ENCODE measurements at places on chromosomes 4 and X.

GRCh38 chr4:37928426-37929416 lies 31.5 kb upstream of the PTTG2 start:
- no peak for DNase-seq
- no peak overlapping the region for H3K27ac ChIP-seq
- H3K36me3 ChIP-seq: peaks cover 7% of the 10 kb centered on the region
- no peaks in the 10 kb centered on the region for H3K27me3 ChIP-seq
- peaks cover 25% of the 10 kb centered on the region for H3K4me1 ChIP-seq

DNA sequence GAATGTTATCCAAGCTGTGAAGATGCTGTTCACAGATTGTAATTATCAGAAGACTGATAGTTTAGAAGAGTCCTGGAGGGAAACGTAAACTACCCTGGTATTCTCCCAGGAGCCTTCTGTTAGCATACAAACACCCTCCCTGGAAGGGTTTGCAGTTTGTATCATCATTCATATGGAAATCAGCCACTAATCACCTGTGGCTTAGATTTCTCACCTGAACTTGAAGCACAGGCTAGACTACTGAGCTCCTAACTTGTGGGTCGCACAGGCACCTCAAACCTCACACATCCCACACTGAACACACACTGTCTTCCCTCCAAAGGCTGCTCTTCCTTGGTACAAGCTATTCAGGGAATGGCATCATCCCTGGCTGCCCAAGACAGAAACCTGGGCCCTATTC lies 30.7 kb downstream of the SHISA3 start:
- no peak overlapping the region for H3K27ac ChIP-seq
- H3K4me3 ChIP-seq: no peak overlapping the region
- peaks cover 3% of the 10 kb centered on the region for H3K36me3 ChIP-seq
- no peaks in the 10 kb centered on the region for H3K27me3 ChIP-seq
- DNase-seq: no peak

DNA sequence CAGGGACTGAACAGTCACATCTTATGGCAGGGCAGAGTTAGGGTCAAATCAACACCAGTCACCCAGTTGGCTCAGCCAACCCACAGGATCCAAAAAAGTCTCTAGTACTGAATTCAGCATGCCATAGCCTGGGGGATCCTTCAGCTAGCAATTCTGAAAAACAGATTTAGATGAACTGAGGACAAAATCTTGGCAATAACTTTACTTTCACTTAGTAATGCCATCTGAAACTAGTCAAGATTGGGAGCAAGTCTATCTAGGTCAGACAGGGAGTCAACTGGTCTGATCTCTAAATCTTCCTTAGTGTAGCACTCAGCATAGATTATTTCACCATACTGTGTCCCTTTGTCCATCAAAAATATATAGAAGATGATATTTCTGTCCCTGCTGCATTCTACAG lies 76.0 kb downstream of the HHIP start:
- no peaks in the 10 kb centered on the region for H3K4me1 ChIP-seq
- no peaks in the 10 kb centered on the region for H3K36me3 ChIP-seq
- no peak overlapping the region for H3K27ac ChIP-seq
- H3K27me3 ChIP-seq: no peaks in the 10 kb centered on the region
- no peak overlapping the region for H3K4me3 ChIP-seq
- DNase-seq: no peak

DNA sequence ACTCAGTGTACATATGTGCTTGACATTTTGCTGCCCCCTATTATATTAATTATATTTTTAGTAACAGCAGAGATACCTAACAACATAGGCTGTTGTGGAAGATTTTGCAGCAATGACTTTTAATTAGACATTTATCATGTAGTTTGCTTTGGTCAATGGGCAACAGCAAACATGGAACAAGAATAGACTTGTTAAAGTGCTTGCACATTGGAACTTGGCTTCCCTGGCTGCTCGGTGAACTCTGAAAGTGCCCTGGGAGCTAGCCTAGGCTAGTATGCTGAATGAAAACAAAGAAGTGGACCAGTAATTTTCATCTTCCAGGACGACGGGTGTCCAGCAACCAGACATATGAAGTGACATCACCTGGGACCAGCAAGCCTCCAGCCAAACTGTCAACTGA lies 1157.1 kb downstream of the ARAP2 start:
- H3K36me3 ChIP-seq: no peaks in the 10 kb centered on the region
- DNase-seq: no peak
- no peaks in the 10 kb centered on the region for H3K4me1 ChIP-seq
- no peaks in the 10 kb centered on the region for H3K27me3 ChIP-seq
- H3K4me3 ChIP-seq: no peak overlapping the region

- DNase-seq: no peak
- peak overlapping the region; percentile 90 for H3K27ac ChIP-seq
- no peaks in the 10 kb centered on the region for H3K27me3 ChIP-seq
Observed at GRCh38 chr4:98602270-98602669, 56.1 kb downstream of the TSPAN5 start.

GRCh38 chrX:54891573-54891972 lies 29.1 kb upstream of the TRO start:
- H3K27ac ChIP-seq: no peak overlapping the region
- H3K27me3 ChIP-seq: peaks cover 5% of the 10 kb centered on the region
- no peak overlapping the region for H3K4me3 ChIP-seq
- DNase-seq: peak; percentile 2
- H3K36me3 ChIP-seq: no peaks in the 10 kb centered on the region

DNA sequence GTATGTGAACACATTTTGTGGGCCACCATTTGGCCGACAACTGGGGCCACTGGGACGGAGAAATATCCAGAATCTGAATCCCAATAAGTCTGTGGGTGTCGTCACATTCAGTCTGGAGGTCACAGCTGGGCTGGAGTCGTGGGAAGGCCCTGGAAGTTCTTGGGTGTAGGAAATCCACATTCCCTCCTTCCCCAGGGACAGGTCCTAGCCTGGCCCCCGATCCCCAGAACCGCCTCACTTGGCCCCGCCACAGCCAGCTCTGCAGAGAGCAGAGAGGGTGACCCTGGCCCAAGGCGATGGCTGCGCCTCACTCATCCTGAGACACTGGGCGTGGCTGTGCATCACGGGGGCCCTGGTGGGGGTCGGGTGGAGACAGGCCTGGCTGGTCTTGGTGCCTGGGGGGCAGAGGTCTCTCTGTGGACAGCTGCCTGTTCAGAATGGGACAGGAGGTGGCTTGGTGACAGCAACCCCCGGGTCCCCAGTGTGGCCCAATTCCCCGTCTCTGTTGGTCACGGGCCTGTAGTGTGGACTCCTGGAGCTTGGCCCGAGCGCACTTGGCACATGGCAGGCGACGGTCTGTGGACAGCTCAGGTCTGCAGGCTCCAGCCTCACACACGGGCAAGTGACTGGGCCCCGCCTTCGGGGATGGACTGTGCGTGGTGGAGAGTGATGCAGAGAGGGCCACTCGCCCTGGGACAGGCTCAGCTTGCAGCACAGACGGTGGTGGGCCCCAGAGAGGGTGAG lies 16.4 kb downstream of the DOK7 start:
- H3K4me1 ChIP-seq: no peaks in the 10 kb centered on the region
- no peak overlapping the region for H3K4me3 ChIP-seq
- peaks cover 8% of the 10 kb centered on the region for H3K27me3 ChIP-seq
- H3K36me3 ChIP-seq: no peaks in the 10 kb centered on the region

DNA sequence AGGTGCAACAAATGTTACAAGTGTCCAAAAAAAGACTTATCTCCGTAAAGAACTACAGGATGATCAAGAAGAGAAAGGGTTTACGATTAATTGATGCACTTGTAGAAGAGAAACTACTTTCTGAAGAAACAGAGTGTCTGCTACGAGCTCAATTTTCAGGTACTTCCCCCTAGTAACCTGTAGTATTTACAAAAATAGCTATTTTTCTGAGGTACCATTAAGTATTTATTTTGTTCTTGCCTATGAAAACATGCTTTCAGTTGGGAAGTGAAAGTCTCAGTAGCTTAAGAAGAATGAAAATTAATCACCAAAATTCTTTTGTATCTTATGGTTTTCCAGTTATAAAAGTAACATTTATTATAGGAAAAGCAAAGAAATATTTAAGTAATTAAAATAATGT lies 5.9 kb downstream of the THAP9 start:
- no peak for DNase-seq
- H3K4me1 ChIP-seq: peaks cover 22% of the 10 kb centered on the region
- H3K4me3 ChIP-seq: no peak overlapping the region
- peaks cover 7% of the 10 kb centered on the region for H3K27me3 ChIP-seq

DNA sequence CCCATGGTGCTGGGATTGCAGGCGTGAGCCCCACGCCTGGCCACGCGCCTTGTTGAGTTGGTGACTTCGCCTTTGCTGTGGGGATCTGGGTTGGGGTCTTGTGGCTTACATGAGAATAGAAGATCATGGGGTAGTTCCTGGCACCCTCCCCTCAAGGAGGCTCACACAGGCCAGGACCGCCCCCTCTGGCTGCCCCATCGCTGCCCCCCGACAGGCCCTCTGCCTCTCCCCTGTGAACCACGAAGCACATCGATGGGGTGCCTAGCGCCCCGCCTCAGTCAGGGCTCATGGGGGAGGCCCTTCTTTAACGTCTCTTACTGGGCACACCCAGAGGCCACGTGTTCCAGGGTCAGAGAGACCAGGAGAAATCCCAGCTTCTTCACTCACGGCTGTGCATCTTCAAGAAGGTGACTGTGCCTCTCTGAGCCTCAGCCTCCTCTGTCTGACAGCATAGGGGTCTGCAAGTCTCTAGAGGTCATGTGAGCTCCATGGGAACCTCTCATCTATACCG lies 23.6 kb upstream of the SPON2 start:
- H3K27ac ChIP-seq: no peak overlapping the region
- no peak overlapping the region for H3K4me3 ChIP-seq
- no peak for DNase-seq
- H3K36me3 ChIP-seq: peaks cover 11% of the 10 kb centered on the region
- peaks cover 13% of the 10 kb centered on the region for H3K4me1 ChIP-seq

DNA sequence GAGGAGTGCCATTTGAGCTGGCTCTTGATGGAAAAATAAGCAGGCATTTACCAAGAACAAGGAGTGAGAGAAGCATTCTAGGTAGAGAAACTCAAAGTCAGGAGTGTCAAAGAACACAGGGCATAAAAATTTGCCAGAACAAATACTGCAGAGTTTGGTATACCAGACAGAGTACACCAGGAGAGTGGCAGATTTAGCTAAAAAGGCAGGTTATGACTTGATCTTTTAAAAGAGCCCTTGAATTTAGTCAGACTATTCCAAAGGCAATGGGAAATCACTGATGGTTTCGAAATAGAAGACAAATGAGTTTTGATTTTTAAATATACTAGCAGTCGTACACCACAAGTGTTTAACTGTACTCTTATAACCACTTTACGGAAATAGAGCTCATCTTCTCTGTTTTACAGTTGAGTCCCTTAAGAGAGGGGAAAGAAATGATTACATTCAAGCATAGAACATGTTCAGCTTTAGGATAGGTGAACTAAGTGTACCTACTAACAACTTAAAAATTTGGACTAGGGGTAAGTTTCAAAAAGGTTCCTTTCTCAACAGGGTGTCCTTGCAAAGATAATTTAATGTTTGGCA lies 10.2 kb downstream of the UBE2D3 start:
- H3K4me1 ChIP-seq: peaks cover 89% of the 10 kb centered on the region
- no peaks in the 10 kb centered on the region for H3K27me3 ChIP-seq
- peak overlapping the region; percentile 63 for H3K4me3 ChIP-seq
- peaks cover 55% of the 10 kb centered on the region for H3K36me3 ChIP-seq
- DNase-seq: no peak

- H3K27ac ChIP-seq: no peak overlapping the region
- no peaks in the 10 kb centered on the region for H3K27me3 ChIP-seq
- no peak overlapping the region for H3K4me3 ChIP-seq
- DNase-seq: no peak
- no peaks in the 10 kb centered on the region for H3K4me1 ChIP-seq
Observed at GRCh38 chr4:52983563-52984303, 121.6 kb downstream of the RASL11B start.

DNA sequence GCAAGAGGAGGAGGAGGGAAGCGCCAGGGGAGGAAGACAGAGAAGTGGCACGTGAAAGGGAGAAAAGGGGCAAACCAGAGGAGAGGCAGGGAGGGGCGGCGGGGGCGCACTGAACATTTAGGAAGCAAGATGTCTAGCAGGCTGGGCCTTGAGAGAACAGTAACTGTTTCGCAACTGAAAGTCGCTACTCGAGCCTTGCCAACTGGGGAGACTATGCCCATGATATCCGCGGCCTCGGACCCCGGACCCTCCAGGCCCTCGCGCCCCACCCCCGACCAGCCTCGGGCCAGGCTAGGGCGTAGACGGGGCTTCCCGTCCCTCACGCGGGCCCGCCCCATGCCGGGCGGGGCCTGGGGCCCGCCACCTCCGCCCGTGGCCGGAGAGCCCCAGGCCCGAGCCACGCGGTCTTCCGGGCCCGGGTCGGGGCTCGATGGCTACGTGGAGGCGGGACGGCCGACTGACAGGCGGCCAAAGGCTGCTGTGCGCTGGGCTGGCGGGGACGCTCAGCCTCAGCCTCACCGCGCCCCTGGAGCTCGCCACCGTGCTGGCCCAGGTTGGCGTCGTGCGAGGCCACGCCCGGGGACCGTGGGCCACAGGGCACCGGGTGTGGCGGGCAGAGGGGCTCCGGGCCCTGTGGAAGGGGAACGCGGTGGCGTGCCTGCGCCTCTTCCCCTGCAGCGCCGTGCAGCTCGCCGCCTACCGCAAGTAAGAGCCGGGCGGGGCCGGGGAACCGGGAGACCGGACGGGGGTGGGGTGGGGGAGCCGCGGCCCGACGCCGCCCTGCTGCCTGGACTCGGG lies at the start of gene SLC25A43:
Gene SLC25A43, plus strand, starts transcription at position 363 of the 798 bp plus-strand sequence. Its CDS starts 68 bp downstream, at position 431.
- no peaks in the 10 kb centered on the region for H3K36me3 ChIP-seq
- H3K4me3 ChIP-seq: peak within 1 kb of the TSS; percentile 89
- peaks cover 28% of the 10 kb centered on the region for H3K4me1 ChIP-seq
- H3K27ac ChIP-seq: peak within 1 kb of the TSS; percentile 88

DNA sequence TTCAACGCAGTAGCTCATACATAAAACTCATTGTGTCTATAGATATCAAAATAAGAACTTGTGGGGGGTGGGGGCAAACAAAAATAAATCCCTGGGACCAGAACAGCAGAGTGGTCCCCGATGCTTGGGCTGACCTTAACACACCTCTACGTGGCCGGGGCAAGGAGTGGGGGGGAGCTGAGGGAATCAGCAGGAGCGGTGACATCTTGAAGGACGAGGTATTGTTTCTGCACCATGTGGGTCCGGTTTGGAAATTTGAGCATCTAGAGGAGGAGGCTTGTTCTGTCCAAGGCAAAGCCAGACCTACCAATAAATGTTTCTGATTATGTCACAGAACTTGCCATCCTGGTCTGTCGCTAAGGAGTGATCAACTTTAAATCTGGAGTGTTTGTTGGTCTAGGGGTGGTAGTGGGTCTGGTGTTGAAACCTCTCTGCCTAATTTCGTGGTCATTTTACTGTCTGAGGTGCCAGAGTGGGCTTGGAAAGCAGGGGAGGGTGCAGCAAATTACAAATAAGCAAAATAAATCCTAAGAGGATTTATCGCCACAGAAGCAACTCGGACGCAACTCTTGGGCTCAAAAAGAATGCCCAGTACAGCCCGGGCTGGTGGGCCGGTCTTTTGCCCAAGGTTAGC lies 774 bp upstream of the RAPGEF2 start:
- peak overlapping the region; percentile 86 for H3K27ac ChIP-seq
- peaks cover 11% of the 10 kb centered on the region for H3K27me3 ChIP-seq
- H3K4me3 ChIP-seq: peak overlapping the region; percentile 76
- peaks cover 7% of the 10 kb centered on the region for H3K36me3 ChIP-seq
- H3K4me1 ChIP-seq: peaks cover 54% of the 10 kb centered on the region

GRCh38 chr4:41693629-41694028 lies 54.9 kb downstream of the PHOX2B start:
- no peak overlapping the region for H3K4me3 ChIP-seq
- no peaks in the 10 kb centered on the region for H3K4me1 ChIP-seq
- no peaks in the 10 kb centered on the region for H3K27me3 ChIP-seq
- H3K36me3 ChIP-seq: no peaks in the 10 kb centered on the region

Measured in activated T-helper 1 cell treated with anti-CD3 and anti-CD28 coated beads, Interleukin-12 subunit alpha, Interleukin-12 subunit beta, Interleukin-2, Interleukin-4 antibody, amounts not matched to agents 30 ng/mL and 10 ng/mL and 1 ng/mL, durations not matched to agents 14 hours and 24 hours and 36 hours (primary cell).